Posterior cingulate gyrus (tissue), 11 donors: ENCODE measurements at places on chromosomes 11 and 22.
A peak's percentile ranks its signal among the peaks of the same experiment; 100 is the strongest.

GRCh38 chr11:57644748-57645688, 4.7 kb downstream of the YPEL4 start:
- DNase-seq: peak; percentile 63

GRCh38 chr22:35840302-35840739, 122.6 kb downstream of the APOL5 start:
- DNase-seq: peak; percentile 90

GRCh38 chr11:33897761-33898375, 6.0 kb upstream of the LMO2 start:
- no peak for DNase-seq

DNA sequence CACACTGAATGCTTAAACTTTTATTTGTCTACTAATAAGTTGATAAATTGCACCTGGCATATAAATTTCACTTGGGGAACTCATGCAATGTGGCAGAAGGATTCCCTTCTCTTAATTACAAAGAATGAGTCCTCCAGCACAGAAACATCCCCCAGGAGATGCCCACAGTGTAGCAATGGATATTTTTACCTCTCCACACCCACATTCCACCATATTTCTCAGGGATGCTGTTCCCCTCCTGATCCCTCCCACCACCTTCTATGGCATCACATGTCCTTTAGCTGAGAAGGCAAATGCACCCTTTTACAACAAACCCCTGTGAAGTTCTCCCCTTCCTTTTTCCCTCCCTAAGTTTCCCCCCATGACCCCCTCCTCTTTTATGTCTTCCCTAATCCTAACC, 56.1 kb upstream of the UBASH3B start:
- DNase-seq: no peak

DNA sequence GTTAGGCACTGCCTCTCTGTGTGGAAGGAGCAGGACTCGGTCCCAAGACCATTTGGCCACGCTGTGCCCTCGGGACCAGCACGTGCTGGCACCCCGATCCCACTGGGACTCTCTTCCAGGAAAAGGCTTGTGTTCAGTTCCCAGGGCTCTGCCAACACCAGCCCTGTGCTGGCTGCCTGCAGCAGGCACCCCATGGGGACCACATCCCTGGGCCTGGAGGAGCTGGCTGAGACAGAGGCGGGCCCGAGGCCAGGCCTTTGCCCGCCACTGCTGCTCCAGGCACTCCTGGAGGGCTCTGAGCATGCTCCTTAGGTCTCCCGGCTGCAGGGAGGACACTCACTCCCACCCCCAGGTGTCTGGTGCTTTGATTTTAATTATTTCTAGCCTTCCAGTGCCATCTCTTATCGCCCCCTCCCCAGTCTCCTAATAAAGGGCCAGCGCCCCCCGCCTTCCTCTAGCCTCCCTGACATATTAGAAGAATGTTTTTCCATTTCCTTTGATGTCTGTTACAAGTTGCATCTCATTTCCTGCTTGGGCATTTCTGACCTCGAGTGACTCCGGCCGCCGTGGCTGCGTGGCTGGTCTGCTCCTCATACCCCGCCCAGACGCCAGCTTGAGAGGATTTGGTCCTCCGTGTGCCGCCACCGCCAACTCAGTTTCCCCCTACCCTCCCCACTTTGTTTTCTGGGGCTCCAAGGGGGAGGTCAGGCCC, 14.4 kb downstream of the CDKN1C start:
- no peak for DNase-seq

DNA sequence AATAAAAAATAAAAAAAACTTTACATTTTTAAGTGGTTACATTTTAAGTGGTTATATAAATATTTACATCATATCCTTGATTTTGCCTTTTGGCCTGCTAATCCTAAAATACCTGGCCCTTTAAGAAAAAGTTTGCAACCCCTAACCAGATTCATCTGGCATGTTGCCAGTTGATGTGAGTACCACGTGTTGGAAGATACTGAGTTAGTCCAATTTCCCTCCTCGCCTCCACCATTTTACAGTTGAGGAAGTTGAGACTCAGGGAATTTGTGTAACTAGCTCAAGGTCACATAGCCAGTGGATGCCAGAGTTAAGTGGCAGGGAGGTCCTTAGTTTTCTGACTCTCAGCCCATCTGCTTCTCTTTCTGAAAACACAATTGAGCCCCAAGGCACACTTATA, 5.1 kb downstream of the ELF5 start:
- no peak for DNase-seq

DNA sequence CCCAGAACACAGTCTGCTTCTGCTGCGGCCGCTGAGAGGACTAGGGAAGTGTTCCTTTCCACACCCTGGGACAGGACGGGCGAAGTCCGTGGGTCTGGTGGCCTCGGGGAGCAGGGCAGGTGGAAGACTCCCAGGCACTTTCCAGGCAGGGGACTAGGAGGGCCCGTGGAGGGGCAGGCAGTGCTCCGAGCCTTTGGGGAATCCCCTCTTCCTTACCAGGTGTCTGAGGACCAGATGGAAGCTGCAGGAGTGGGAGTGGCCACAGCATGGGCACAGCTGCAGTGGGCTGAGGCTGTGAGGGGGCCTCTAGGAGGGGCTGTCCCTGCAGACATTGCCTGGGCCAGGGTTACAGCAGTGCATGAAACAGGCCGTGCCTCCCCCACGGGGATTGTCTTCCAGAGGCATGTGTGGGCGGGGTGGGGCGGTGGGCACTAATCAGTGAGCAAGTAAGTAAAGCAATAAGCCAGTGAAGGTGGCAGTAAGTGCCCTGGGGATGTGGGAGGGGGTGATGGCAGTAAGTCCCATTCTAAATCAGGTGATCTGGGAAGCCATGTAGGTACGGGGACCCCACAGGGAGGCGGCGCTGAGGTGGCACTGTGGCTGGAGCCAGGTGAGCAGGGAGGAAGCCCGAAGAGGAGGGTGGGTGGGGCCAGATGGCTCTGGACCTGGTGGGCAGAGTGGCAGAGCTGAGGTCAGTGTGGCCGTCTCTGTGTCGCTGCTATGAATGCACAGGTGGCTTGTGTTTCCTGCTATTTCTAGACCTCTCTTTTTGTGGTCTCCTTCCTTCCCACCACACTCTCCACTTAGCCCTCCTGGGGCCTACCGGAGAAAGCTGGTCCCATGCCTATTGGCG, 66.4 kb downstream of the CTTN start:
- DNase-seq: no peak

DNA sequence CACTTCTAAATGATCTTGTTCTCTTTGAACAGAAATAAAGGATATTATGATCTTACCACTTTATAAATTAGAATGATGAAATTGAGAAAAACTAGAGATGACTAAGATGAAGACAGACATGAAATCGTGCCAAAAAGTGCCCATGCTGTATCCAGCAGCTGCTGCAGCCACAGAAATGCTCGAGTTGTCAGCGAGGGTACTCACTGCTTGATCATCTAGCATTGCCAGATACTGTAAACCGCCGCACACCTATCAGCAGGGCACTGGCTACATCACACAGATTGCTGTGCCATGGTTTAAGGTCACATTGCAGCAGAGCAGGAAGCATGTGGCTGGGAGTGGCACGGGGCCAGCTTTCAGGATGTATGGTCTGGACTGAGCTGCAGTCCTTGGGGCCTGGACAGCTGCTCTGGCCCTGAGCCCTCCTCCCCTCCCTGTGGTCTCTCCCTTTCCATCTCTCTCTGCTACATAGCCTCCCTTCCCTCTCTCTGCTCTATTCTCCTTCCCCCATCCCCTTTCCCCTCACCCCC, 51.0 kb upstream of the SEPTIN5 start:
- no peak for DNase-seq

GRCh38 chr22:39518144-39518786, 2.1 kb upstream of the ATF4 start:
- no peak for DNase-seq

DNA sequence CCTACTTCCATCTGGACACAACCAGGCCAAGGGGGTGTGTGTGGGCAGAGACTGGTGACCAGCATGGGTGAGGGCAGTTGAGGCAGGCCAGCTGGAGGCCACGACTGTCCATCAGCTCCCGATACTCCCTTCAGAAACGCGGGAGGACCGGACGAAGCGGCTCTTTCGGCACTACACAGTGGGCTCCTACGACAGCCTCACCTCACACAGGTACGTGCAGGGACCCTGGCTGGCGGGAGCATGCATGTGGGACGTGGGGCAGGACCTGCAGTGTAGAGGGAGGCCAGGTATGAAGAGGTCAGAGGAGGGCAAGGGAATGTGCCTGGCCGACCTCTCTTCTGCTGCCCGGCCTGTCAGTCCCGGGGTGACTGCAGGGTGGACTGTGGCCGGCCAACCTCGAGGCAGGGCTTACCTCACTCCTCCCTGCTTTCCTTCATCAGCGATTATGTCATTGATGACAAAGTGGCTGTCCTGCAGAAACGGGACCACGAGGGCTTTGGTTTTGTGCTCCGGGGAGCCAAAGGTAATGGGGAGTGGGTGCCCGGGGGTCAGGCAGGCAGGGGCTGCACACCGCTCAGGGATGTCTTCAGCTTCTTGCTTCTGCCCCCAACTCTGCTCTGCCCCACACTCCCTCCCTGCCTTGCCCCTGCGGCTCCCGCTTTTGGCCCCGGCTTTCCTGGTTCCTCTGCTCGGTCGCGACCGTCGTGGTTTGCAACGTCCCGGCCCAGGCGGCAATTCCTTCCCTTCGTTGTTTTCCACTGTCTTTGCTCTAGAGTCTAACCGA, 31.3 kb downstream of the SHANK3 start:
- DNase-seq: no peak

DNA sequence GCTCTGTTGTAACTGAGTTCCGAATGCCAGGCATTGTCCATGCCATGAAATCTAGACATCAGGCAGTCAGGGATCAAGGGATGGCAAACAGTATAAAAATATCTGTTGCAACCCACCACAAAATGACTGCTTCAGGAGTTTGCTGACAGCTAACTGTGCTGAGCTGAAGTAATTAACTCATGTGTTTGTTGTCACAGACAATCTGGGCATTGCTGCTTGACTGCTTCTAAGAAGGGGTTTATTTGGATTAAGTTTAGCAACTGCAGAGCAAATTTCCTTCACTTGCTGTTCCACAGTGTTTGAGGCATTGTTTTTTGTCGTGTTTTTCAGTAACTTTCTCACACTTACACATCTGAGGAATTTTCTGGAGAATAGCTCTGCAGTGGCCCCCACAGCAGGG, 30.4 kb downstream of the BSX start:
- DNase-seq: no peak

DNA sequence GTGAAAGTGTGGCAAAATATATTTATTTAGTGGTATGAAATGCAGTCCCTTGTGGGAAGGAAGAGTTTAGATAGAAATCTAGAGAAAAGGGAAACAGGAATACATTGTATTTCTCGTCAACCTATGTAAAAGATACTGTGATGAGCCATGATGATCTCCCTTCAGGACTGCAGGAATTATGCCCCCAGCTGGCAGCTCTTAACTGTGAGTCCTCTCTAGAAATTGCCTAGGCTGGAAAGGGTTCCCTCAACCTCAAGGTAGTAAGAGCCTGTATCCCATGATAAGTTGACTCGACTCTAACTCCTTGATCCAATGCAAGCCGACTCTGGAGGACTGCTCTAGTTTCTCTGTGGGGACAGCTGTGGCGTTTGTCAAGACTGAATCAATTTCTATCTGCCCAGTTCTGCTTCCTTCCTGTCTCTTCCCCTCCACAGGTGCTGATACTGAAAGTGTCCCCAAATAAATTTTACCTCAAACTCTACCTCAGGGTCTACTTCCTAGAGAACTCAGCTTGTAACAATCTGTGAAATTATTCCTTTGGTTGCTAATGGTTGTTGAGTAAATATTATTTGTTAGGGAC, 897.3 kb downstream of the METTL15 start:
- no peak for DNase-seq

DNA sequence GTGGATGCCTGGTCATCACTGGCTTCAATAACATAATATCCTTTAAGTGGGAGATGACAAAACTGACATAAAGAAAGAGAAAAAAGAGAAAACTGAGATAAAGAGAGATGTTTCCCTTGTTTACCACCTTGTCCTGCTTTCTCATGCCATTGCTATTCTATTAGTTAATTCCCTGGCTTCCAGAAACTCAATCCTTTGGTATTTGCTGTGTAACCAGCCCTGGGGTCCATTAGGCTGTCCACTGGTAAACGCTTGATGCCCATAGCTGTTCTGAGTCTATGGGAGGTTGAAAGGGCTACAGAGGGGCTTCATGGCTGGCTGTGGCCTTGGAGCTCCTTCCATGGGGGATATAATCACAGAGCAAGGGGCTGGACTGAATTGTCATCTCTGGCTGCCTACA, 243.4 kb upstream of the PLET1 start:
- no peak for DNase-seq

GRCh38 chr11:95915051-95915450, 8.9 kb downstream of the MTMR2 start:
- DNase-seq: no peak

DNA sequence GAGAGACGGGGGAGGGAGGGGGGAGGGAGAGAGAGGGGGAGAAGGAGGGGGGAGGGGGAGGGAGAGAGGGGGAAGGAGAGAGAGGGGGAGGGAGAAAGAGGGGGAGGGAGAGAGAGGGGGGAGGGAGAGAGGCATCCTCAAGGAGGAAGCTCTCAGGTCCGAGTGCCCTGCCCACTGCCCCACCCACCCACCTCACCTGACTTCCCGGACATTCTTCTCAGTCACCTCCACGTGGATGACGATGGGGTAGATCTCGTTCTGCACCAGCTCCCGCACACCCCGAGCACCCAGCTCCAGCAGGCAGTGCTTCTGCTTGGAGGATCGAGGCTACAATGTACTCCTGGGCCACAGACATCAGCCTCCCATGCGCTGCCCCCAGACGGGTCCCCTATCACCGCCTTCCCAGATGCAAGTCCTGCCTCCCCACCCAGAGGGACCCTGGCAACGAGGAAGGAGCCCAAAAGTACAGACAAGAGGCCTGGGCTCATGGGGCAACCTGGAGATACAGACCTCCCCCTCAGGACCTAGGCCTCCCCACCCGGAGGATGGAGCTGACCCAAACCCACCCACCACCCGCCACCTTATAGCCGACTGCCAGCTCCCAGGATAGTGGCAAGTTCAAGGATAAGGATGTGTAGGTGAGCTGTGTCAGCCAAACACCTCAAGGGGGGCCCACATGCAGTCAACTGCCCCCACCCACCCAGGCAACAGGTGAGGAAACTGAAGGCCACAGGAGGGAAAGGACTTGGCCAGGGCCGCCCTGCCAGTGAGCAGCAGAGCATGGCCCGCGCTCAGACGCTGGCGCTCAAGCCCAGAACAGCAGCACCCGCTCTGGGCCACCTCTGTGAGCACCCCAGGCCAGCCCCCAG, 5.6 kb upstream of the MFNG start:
- no peak for DNase-seq

- no peak for DNase-seq
Measured at GRCh38 chr22:20186183-20186870, 35.5 kb upstream of the CCDC188 start.

- DNase-seq: peak; percentile 17
Measured at GRCh38 chr11:942823-943222, 17.2 kb downstream of the AP2A2 start.

- no peak for DNase-seq
Measured at GRCh38 chr11:37896016-37896415, 1298.0 kb upstream of the RAG2 start.
